ENCODE measurements at places on chromosomes 7 and 10. TPM values are rescaled to one million over a fixed set of nuclear protein-coding genes. Genes with fewer than 3 reads are reported as not detected.

GRCh38 chr7:2373124-2373556, 18.5 kb downstream of the EIF3B start:
- no peak for DNase-seq

The KEL gene
- 0.82 TPM for total RNA-seq

GRCh38 chr10:33822774-33823173, 488.3 kb upstream of the NRP1 start:
- DNase-seq, result no peak

- DNase-seq, result peak; percentile 54
Measured at GRCh38 chr7:116499168-116500077, at the start of gene CAV2. Gene CAV2 (plus strand): TSS chr7:116499738. CDS start chr7:116499782, 44 bp downstream.

- DNase-seq, result no peak
Measured at GRCh38 chr7:155058896-155059295, 11.2 kb upstream of the HTR5A start.

- no peak for DNase-seq
Measured at GRCh38 chr10:123643315-123643714, 22.8 kb upstream of the GPR26 start.

GRCh38 chr10:112999102-112999501, 49.1 kb downstream of the TCF7L2 start:
- no peak for DNase-seq

The MEPCE gene
- 27.7 TPM for total RNA-seq

The TMED4 gene
- 73.4 TPM for total RNA-seq

The ANTXRL gene
- total RNA-seq, result not detected

DNA sequence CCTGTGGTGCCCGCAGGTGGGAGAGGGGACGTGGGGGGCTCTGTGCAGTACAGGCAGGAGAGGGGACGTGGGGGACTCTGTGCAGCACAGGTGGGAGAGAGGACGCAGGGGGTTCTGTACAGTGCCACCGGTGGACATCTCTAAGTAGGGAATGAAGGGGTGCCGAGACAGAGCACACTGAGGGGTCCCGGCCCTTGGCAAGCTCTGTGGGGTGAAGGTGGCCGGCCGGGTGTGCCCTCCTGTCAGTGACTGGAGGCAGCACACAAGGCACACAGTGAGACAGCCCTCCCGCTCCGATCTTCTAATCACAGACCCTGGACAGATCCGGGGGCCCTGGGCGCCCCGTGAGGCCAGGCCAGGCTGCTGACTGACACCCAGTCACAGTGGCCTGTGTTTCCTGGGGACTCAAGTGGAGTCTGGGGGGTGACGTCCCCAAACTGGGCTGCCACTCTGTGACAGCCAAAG, 11.2 kb downstream of the GPR146 start:
- DNase-seq, result no peak

DNA sequence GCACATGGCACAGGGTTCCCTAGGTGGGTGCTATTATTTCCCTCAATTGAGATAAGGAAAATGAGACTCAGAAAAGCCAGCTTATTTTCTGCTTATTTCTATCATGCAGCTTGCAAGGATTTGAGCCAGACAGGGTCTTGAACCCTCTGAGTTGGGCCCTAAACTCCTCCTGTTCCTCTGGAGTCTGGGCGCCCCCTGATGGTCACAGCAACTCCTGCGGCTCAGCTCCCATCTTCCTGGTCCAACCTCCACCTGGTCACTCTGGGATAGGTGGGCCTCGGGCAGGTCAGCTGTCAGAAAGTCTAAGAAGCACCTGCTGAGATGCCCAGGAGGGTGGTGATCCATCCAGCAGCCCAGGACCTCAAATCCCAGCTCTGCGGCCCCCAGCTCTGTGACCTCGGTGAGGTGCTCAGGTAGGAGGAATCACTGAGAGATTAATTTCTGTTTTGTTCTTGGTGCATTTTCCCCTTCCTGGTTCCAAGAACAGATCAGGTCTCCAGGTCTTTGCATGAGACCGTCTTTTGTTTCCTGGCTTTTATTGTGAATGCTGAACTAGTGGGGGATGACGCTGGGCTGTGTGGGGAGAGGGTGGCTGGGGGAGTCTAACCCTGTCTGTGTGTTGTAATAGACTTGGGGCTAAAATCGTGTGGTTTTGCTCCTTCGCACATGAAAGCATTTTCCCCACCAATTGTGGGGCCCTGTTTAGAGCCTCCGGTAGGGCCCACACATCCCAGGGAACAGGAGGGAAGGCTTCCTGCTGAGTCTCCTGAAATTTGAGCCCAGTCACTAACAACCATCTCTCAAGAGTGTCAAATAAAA, 32.8 kb downstream of the TMEM130 start:
- no peak for DNase-seq

Data from frontal cortex (tissue), 4 donors.